Stimulated activated CD8-positive, alpha-beta memory T cell treated with anti-CD3 and anti-CD28 coated beads, Interleukin-2, amount 100 ng/mL, for 48 hours (primary cell): ENCODE measurements at places on chromosomes 3 and 15.

DNA sequence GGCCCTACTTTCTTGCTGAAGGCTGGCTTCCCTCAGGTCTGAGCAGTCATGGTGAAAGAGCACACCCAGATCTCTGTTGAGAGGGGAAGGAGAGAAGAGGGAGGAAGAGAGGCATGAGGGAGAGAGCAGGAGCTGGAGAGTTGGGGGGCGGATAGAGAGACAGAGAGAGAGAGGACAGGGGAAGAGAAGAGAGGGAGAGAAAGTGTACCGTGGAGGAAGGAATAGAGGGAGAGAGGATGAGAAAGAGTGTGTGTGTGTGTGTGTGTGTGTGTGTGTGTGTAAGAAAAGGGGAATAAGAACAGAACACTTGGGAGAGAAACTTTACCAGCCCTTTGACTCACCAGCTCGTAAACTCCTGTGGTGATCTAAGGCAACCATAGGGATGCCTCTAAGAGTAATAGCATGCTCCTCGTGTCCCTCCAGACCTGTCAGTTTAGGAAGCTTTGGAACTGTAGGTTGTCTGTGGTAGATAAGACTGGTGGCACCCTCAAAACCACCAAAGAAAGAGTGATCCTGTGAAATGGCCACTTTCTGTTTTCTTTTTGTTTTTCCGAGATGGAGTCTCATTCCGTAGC, 18.2 kb downstream of the ZNF592 start:
- no peak for DNase-seq

GRCh38 chr3:134426660-134427181, 52.5 kb upstream of the AMOTL2 start:
- no peak for DNase-seq

- DNase-seq: no peak
Measured at GRCh38 chr3:50230104-50230793, 5.8 kb upstream of the GNAI2 start.

- DNase-seq: no peak
Measured at GRCh38 chr3:104168386-104168785, 1198.3 kb upstream of the ALCAM start.

GRCh38 chr3:111885578-111885977, 26.5 kb downstream of the PHLDB2 start:
- no peak for DNase-seq

DNA sequence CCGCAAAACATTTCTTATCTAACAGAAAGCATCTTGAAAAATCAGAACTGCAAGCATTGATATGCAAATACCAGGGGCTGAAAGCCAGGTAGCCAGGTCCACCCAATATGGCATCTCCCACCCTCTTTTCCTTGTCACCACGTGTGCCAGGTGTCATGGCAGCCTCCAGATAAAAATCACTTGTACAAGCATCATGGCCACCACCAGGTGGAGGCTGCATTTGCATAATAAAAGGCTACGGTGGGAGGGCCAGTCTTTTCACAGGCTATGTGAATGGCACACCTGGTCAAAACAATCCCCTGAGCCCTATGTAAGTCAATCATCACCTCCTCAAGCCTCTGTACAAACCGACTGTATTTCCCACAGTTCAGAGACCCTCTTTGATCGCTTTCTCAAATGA, 1233.1 kb upstream of the ALCAM start:
- DNase-seq: no peak

GRCh38 chr3:2880218-2880756, 229.9 kb downstream of the IL5RA start:
- no peak for DNase-seq

DNA sequence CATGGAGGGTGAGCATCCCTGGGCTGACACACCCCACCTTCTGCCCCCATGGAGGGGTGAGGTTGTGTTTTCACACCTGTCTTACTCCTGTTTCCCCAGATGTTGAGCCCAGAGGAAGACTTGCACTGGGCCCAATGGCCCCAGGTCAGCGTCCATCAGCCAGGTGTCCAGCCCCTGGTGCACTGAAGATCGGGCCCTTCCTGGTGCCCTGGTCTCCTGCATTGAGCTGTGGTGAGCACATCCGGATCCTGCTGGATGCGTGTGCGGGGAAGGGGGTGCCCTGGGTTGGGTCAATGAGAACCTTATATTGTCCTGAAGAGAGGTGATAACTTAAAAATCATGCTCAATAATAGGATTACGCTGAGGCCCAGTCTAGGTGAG, 227.3 kb downstream of the SNRPN start:
- DNase-seq: no peak
